ENCODE measurements at places on chromosomes 1 and 21.

GRCh38 chr1:112508278-112509004 is at the start of gene WNT2B:
Gene WNT2B (plus strand): TSS chr1:112508965. CDS start chr1:112509263, 298 bp downstream.
- DNase-seq = no peak

DNA sequence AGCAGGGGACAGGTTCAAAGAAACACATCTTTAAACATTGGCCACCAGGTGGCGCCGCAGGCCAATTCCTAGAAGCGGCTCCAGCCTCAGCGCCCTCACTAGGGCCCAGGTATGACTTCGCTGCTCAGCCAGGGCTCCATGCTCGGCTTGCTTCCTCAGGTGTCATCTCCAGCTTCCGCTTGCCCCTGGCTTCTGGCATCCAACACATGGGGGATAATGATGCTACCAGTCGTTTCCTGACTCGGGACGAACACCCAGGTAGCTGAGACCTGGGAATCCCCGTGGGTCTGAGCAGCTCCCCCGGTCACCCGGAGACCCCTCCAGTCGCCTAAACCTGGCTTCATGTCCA is 8.5 kb upstream of the MEX3A start:
- DNase-seq = no peak

- peak; percentile 37 for DNase-seq
Measured at GRCh38 chr1:160284220-160284781, 632 bp downstream of the PEX19 start.

GRCh38 chr1:176391621-176392020 is 71.4 kb upstream of the PAPPA2 start:
- no peak for DNase-seq

DNA sequence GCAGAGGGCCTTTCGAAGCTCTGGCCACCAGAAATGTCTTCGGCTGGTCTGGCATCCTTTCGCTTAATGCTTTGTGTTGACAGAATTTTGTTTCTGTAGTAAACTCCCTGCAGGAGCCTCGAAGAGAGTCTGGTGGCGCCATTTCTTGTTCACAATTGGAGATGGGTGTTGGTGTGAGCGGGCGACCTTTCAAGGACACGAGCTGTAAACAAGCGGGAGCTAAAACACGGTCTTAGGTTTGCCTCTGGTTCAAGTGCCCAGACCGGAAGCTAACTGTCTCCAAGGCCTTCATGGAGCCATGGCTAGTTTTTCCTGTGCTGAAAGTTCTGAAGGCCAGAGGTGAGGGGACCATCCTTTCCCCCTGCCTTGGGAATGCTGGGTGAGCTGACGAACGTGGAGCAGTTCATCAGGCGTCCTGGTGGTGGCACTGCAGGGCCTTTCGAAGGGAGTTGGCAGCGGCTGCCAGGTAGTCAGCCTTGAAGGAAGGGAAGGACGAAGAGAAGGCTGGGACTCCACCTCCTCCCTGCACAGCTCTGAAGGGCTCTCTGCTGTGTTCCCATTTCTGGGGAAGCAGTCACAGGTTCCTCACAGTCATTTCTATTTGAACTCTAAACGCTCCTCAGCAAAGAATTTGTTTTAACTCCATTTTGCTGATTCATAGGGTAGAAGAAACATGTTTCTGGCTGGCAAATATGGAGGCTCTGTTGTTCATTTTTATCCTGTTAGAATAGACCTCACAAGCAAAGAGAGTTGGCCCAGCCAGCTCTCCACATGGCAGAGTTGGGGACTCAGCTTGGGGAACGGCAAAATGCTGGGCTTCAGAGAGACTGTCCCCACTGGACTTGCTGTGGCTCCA is 35.2 kb downstream of the URB2 start:
- peak; percentile 30 for DNase-seq

GRCh38 chr1:215754112-215754511 is 187.0 kb downstream of the KCTD3 start:
- no peak for DNase-seq

DNA sequence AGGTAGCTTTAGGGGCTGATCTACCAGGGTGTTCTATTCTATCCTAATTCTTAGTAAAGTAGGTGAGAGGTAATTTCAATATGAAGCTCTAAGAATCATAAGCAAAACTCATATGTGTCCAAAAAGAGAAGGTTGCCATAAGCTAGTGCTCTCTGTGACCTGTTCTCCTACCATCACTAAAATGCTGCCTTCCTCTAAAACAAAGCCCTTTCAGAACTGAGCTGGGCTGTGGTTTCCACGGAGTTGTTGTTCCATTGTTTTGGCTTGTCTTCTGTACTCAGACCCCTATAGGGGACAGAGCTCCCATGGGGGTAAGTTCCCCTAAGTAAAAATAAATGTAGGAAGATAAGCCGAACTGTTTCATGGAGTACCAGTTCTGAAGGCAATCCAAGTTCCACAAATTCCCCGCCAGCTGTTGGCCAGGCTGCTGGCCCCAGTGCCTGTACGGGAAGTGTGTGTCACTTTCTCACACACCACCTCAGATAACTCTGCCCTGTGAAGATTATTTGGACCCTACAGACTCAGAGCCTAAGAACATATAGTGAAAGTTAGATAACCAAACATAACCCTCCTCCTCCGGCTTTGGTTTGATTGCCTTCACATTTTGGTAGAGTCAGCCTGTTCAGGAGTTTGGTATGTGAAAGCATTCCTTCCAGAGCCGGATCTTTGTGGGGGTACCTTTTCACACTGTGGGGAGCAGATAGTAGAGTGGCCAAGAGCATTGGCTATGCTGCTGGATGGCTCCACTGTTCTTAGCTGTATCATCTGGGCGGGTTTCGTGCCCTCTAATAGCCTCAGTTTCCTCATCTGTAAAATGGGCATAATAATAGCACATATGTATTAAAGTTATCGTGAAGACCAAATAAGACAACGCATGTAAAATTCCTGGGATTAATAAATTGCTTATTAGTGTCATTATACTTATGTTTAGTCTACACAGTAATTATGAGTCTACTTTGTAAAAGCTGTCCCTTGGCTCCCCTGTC is 10.8 kb downstream of the DPT start:
- DNase-seq = no peak

DNA sequence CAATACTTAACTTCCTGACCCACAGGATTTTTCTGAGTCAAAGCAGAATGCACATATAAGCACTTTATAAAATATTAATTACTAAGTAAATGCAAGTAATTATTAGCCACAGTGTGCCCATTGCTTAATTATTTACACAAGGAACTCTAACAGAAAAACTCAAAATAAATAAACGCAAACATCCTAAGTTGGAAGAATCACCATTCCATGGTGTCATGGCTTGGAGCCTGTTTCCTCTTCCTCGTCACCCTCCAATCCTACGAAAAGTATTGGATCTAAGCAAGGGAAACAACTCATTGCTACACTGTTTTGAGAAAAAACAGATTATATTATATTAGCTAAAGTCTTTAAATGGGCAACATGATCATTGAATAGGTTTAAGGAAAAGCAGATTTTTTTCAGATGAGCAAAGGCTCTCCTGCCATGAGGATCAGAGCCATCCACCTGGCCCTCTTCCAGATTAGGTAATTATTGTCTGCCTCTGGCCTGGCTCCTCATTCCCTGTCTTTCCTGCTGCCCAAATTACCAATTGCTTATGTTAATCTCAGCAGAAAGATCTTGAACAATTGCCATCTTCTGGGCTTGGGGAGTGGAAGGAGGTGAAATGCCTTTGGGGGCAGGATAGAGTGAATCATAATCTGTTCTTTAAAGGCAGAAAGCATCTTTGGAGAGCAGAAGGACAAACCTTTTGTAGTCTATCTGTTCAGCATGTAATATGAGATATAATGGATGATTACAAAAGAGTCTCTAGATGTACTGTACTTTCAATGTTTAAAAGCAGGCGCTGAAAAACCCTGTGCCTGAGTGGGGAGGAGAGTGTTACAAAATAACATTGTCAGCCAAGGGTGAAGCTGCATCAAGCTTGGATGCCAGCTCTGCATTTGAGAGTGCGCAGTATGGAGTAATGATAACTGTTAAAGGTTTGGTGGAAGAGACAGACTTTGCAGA is 121.2 kb downstream of the DUSP10 start:
- DNase-seq = no peak

GRCh38 chr21:30097791-30098190 is 68.8 kb downstream of the CLDN17 start:
- no peak for DNase-seq

GRCh38 chr1:201745023-201745422 is 83.9 kb upstream of the IPO9 start:
- no peak for DNase-seq

All from left renal cortex interstitium (tissue), 4 donors.